ENCODE measurements at places on chromosomes 2 and 18.

GRCh38 chr2:230023313-230023712 lies 45.4 kb downstream of the SLC16A14 start:
- DNase-seq: no peak
- H3K27me3 ChIP-seq: peaks cover 6% of the 10 kb centered on the region
- peaks cover 2% of the 10 kb centered on the region for H3K4me1 ChIP-seq
- H3K4me3 ChIP-seq: no peak overlapping the region

- no peak for DNase-seq
- no peaks in the 10 kb centered on the region for H3K27me3 ChIP-seq
- no peak overlapping the region for H3K27ac ChIP-seq
- H3K36me3 ChIP-seq: no peaks in the 10 kb centered on the region
Observed at GRCh38 chr2:106030287-106031268, 163.5 kb downstream of the UXS1 start.

DNA sequence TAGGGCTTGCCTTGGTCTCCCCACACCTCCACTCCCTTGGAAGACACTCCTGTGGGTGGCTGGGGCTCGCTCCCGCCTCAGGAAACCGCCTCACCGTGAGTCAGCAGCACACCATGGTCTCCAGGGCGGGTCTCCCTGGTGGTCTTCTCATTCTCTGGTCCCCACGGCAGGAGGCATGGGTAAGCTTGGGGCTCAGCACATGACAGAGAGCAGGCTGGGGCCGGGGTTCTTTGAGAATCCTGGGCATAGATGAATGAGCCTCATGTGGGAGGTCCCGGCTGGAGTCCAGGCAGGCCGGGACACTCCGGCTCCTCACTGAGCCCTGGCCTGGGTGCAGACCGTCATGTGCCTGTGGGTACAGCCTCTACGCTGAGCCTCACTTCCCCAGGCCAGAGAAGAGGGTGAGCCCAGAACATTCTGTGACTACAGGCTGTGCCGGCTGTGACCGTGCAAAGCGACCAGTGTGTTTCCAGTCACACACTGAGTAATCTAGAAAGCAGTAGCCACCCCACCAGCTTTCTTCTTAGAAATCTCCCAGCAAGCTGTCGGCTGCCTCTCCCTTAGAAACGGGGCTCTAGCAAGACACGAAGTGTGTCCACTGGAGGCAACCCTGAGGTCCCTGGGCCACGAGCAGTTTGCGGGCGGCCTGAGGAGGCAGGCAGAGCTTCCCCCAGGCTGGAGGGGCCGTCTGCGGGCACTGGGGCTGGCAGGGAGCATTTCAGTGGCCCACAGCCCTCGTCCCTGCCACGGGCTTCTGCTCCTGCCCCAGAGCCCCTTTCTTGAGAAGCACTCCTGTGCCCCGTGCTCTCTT lies 93.1 kb downstream of the RHOB start:
- H3K36me3 ChIP-seq: no peaks in the 10 kb centered on the region
- H3K4me3 ChIP-seq: no peak overlapping the region
- H3K27me3 ChIP-seq: peaks cover 19% of the 10 kb centered on the region
- H3K4me1 ChIP-seq: peaks cover 14% of the 10 kb centered on the region

DNA sequence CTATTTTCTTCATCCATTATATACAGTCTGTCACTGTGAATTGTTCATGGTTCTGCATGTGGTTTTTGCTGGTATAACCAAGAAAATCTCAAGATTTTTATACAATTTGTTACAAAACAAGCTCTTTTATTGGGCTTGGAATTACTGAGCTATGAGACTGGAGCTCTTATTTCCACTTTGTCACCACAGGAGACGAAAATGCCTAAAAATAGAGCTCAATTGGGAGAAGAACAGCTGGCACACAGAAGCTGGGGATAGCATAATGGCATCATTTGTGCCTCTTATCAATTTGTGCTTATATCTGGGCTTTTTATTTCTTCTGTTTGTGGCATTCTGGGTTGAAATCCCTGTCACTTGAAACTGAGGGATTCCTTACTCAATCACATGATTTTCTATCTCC lies 219.1 kb downstream of the CALCRL start:
- H3K4me1 ChIP-seq: no peaks in the 10 kb centered on the region
- no peaks in the 10 kb centered on the region for H3K36me3 ChIP-seq
- DNase-seq: no peak
- no peak overlapping the region for H3K27ac ChIP-seq
- no peaks in the 10 kb centered on the region for H3K27me3 ChIP-seq

DNA sequence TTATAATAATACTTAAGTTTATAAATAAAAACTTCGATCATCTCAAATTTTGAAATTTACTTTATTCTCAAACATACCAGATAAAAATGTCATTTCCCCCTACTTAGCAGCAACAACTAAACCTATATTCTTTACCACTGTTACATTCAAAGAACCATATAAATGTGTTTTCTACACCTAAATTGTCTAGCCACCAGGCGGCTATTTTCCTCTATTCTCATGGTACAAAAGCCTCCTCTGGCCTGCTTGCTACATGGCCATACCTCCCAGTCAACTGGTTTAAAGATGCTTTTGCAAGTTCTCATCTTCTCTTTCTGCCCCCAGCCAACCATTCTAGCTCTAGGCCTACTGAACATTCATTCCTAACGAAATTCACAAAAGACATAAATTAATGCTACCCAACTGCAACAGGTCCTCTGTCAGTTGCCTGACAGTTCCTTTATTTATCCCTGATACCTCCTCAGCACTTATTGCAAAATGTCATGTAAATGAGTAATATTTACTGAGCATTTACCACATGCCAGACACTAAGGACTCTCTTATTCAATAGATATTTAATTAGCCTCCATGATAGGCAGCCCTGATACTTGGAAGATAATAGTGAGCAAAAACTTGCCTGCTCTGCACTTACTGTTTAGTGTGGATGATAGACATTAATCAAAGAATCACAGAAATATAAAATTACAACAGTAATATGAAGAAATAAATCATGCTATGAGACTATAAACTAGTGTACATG lies 5.0 kb downstream of the C1D start:
- peaks cover 4% of the 10 kb centered on the region for H3K4me1 ChIP-seq
- H3K27ac ChIP-seq: no peak overlapping the region
- DNase-seq: no peak

- H3K27ac ChIP-seq: peak overlapping the region; percentile 19
- DNase-seq: no peak
- H3K27me3 ChIP-seq: peaks cover 44% of the 10 kb centered on the region
- no peaks in the 10 kb centered on the region for H3K36me3 ChIP-seq
- H3K4me3 ChIP-seq: no peak overlapping the region
Observed at GRCh38 chr2:7881466-7881865, 800.4 kb upstream of the ID2 start.
